Ecto neural progenitor cell (in vitro differentiated cells): ENCODE measurements at places on chromosomes 6 and 20.

DNA sequence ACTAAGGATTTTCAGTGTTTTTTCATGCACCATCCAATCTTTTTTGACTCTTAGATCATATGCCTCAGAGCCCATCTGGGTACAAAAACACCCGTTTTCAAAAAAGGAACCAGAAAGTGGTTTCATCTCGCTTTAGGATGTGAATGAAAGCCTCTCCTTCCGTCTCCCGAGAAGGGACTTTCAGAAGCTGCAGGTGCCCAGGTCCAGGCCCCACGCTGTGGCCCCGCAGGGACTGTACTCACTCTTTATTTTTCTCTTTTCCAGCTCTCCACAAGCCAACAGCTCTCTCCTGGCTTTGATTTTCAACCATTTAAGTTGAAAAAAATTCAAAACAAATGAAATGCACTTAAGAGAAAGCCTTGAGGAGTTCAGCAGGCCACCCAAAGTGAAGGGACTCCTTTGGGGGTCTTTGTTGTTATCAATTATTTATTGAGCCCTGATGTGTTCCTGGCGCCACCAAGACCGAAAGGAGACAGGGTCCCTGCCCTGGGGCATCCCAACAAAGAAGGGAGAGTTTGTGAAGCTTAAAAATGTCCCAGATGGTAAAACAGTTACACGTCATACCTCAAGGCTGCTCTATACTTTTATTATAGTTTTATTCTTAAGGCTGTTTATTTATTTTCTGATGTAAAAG, 467.3 kb downstream of the PREX1 start:
- no peak for DNase-seq

DNA sequence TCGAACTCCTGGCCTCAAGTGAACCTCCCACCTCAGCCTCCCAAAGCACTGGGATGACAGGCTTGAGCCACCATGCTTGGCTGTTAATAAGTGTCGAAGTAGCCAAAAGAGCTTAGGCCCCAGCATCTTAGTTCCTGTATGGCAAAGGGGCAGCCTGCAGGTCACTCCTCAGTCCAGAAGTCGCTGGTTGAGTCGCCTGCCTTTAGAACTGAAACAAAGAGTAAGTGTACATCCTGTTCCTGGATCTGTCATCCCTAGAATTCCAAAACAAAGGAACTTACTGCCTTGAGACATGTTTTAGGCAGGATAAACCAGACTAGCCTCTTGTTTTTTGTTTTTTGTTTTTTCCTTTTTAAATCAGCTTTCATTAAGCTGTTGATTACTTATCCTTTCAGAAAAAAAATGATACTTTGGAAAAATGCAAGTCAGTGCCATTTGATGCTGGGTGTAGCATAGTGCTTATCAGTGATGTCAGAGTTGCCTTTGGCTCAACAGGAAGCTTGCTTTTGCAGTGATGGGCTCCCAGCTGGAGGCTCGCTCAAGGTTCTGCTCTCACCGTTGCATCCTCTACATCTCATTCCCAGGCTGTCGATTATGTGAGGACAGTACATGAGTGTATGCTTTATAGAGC, 9.0 kb downstream of the ACTR5 start:
- no peak for DNase-seq

GRCh38 chr6:148470156-148470555, 127.5 kb downstream of the SASH1 start:
- DNase-seq: no peak

DNA sequence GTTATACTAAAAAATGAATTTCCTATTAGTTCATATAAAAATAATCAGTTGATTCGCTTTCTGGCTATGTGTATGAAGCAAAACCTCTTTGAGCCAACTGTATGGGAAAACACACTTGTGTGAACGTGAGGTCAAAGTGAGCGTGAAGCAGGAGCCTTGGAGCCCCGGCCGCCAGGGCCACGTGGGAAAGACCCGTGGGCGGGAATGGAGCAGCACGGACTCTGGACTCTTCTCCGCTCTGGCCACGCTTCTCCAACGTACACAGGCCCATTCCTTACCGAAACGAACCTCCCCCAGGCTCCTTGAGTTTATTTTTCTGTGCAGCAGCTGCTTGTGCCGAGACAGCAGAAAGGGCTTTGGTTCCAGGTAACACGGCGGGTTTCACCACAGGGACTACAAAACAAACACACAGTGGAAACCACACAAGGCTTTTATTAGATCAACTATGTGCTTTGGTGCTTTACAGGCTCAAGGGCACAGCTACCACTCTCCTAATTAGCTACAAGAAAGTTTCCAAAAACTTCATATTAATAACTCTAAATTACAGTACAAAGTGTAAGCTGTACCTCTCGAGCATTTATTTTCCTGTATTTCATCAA, 62.7 kb downstream of the TAF4 start:
- no peak for DNase-seq

DNA sequence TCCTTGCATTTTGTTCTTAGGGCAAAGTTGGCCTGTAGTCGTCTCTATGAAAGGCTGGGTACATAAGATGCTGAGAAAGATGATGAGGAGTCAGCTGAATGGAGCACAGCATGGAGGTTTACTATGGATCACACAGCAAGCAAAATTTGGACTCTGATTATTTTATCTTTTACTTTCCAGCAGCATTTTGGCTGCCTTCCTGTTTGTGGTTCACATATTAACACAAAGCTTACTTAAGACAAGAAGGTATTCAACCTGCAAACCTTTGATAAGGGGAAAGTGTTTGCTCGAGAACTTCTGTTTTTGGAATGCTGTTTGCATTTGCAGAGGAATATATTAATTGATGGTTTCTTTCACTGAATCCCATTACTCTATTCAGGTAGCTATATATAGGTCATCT, 103.1 kb upstream of the ENPP5 start:
- DNase-seq: no peak

DNA sequence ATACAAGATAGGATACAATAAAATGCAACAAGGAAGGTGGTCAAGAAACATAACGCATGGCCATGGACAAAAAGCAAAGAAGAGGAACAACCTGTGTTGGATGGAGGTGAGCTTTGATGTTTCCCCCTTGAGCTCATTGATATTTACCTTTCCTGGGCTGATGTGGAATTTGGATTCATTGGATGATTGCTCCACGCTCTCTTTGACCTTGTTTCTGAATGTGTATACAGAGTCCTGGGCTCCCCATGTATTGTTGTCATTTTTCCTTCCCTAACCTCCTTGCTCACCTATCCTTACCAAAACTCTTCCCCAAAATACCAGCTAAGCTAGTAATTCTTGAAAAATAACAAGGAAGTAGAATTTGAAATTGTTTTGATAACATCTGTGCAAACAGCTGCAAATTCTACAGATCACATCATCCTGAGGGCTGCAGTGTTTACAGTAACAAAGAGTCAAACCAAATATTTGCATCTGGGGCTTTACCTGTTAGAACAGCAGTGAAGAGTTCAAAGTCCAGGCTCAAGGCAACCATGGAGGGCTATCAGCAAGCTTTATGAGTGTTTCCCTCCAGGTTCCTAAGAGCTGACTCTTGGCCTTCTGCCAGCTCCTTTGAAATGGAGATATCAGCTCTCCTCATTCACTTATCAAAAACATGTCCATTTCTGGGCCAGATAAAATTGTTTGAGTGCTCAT, 214.3 kb upstream of the MARCKS start:
- DNase-seq: no peak

DNA sequence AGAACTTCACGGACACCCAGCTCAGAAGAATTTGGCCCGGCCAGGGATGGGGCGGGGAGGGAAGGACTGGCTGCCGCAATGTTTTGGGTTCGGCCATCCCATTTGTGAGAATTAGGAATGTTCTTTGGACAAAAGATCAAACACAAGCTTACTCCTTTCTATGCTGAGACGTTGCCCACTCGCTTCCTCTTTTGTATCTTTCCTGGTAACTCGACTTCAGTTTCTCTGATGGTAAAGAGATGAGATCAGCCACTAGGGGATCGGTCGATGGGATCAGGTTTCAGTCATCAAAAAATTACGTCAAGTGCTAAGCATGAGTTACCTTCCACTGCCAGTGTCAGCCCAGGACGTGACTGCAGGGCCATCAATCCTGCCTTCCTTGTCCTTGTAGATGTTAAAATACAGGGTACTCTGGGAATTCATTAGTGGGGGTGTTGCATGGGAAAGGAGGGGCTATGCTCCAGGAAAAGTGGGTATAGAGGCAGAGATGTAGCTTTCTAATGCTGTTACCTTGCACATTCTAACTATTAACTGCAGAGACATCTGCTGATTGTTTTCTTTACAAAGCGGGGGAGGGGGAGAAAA, 190.2 kb downstream of the TSHZ2 start:
- DNase-seq: peak; percentile 63

DNA sequence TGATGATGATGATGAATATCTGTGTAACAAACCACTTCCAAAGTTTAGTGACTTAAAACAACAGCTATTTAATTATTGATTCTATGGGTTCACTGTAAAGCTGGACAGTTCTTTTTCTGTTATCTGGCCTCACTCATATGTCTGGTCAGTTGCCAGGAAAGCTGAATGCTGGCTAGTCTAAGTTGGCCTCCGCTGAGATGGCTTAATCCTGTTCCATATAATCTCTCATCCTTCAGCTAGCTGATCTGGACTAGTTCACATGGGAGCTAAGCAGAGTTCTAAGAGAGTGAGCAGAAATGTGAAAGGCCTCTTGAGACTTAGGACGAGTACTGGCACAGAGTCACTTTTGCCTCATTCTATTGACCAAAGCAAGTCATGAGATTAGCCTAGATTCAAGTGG, 334.7 kb upstream of the FLRT3 start:
- no peak for DNase-seq

- DNase-seq: no peak
Observed at GRCh38 chr6:157059781-157060180, 263.5 kb downstream of the TMEM242 start.

DNA sequence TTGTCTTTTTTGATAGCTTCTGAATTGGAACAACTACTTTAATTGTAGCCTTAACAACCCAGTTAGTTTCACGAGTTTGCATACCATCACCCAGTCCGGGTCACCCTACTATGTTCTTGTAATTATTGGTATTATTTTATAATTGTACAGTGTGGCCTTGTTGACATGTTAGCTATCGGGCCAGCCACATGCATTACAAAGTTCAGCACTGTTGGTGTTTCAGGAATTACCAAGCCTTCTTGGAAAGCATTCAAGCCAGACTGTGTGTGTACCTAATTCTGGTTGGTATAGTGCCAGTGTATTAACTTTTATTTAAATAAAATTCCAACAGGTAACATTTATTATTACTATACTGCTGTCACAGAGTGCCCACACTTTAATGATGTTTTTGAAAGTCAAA, 150.9 kb downstream of the JARID2 start:
- no peak for DNase-seq

DNA sequence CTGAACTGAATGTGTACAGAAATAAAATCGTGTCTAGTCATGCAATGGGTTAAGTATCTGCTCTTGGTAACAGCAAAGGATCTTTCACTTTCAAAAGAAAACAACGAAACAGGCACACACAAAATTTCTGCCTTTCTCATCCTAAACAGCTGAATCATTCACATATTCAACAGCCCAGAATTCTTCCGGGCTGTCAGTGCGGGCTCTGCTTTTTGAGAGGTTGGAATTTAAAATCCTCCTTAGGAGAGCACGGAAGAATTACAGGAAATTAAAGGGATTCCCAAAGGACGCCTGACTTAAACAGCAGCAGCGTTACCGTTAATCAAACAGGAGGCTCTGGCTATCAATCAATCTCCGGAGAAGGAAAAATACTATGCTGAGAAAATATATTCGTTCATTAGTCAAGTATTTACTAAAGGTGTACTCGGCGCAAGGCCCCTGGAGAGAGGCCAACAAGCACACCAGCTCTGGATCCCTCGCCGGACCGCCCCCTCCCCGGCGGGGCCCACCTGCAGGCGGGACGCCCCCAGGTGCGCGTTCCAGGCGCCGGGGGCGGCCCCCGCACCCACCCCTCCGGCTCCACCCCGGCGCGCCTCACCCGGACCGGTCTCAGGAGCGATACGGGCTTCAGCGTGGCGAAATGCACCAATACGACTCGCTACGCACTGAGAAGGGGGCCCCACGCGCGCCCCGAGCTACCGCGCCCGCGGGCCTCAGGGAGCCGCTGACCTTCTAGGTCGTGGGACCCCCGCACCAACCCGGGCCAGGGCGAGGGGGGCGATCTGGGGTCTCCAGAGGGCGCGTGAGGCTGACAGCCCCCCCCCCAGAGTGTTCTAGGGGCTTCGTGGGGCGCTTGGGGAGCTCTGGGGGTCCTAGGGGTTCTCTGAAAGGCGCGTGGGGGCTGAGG, 1.0 kb downstream of the NAPB start:
- peak; percentile 59 for DNase-seq

GRCh38 chr20:38877483-38877882, 48.7 kb upstream of the FAM83D start:
- no peak for DNase-seq

DNA sequence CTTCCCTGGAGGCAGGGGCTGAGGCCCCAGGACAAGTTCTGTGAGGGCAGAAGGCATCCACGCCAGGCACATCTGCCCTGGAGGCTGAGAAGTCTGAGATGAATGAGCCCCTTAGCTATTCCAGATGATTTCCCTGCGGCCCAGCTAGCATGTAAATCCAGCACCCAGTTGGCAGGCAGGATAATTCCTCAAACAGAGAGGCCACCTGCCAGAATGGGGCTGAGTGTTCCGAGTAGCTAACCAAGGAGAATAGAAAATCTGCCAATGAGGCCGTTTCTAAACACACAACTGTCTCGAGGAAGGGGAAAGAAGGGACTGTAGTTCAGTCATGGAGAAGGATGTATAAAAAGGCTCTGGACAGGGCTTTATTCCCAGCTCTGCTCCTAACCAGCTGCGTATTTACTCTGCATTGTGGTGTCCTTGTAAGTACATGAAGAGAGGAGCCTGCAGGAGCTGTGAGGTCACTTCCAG, 211.4 kb upstream of the CDYL start:
- DNase-seq: no peak

- DNase-seq: no peak
Observed at GRCh38 chr6:52725535-52726192, 37.6 kb downstream of the GSTA2 start.

GRCh38 chr6:169406804-169407203, 153.2 kb upstream of the THBS2 start:
- no peak for DNase-seq

DNA sequence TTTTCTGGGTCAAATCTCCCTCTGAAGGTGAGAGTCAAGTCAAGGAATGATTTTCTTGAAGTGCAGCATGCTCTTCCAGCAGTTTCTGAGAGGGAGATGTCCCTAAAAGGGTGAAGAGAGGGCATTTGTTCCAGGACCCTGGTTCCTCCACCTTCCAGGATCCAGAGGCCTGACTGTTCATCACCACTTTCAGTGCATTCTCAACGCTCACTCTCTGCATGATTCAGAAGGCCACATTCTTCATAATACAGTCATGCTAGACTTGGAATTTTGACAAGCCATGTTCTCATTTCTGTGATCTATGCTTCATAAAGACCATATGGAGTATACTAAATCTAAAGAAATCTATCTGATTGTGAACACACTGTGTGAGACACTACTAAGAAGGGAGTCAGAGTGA, 85.1 kb downstream of the PDE7B start:
- DNase-seq: no peak

- DNase-seq: no peak
Observed at GRCh38 chr6:123089226-123089625, 93.2 kb downstream of the CLVS2 start.
